NCI-H2081 (cell line): ENCODE measurements at places on chromosomes 6 and 20.

GRCh38 chr20:58084566-58084965 is 143.9 kb downstream of the ANKRD60 start:
- DNase-seq, result no peak

- no peak for DNase-seq
Observed at GRCh38 chr6:21181866-21182265, 411.7 kb upstream of the SOX4 start.

DNA sequence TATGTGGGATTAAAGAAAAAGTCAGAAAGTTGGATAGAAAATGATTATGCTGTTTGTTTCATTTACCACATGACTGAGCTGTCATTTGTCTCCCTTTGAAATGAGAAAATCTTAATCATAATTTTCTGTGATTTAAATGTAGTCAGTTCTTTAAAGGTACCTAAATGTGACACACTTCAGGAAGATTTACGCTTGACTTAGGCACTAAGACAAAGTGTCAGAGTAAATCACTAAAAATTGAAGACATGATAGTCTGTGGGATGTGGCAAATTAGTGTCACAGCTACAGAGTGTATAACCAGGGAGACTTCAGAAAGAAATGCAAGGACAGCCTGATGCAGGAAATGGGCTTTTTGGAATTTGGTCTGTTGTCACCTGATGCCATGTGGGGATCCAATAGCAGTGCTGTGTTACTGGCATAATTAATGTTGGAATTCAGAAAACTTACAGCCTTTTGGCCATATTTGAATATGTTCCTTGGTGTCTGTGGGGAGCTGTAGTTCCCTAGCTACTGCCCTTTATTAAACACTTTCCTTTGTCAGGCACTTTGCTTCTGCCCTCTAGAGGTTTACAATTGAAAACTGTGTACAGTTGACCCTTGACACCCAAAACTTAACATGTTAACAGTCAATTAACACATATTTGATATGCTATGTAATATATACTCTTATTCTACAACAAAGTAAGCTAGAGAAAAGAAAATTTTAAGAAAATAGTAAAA is 493.8 kb downstream of the UTRN start:
- no peak for DNase-seq

DNA sequence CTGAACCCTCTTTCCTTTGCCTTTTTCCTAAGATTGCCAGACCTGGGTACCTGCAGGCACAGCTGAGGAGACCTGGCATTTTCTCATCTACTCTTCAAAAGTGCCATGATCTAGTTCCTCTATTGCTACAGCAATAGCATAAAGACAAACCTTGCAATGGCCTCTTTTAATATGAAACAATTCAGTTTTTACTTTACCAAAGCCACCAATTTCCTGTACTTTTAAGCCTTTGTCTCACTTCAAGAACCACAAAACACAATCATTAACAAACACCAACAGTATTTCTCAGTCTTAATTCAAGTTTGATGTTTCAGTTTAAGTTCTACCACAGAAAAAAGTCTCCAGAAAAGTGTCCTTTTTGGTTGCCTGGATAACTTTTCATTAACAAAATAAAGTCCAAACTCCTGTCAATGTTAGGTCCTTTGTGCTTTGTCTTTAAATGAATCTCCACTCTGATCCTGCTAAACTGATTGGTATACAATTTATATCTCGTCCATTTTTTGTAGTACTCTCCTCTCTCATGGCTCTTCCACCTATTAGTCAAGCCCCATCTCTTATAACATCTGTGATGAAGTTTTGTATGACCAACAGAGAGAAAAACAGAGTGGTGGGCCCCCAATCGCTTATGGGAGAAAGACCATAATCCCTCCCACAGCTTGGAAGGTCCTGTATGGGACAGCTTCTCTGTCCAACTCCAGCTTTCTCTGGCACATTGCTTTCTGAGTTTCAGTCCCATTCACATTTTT is 50.5 kb upstream of the THEMIS start:
- no peak for DNase-seq

DNA sequence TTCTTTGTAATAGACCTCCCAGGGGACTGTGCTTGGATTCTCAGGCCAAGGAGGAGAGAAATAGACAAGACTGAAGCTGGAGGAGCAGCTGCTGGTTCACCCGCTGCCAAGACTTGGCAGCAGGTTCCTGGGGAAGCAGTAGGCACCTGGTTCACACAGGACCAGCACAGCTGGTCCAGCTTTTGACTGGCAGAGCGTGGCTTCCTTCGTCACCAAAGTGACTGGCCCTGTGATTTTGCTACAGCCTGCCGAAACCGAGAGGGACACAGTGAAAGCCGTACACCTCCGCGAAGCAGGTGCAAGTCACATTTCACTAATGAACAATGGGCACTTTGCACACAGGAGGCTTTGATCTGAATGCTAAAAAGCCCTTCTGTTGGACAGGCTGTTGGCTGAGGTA is 199.0 kb downstream of the RNF144B start:
- no peak for DNase-seq

- no peak for DNase-seq
Observed at GRCh38 chr20:35006531-35006971, 50.9 kb downstream of the MYH7B start.

DNA sequence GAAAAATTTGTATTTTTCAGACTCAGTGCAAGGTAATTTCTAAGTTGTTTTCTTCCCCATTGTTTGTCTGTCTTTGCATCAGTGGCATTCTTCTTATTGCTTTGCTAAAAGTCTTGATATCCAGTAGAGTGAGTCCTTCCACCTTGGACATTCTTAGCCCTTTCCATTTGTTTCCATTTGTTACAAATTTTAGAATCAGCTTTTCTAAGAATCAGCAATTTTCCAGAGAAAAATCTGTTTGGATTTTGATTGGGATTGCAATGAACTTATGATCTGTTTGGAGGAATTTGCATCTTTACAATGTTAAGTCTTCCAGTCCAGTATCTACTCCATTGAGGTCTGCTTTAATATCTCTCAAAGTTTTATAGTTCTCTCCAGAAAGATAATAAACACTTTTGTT is 36.4 kb downstream of the LRRN4 start:
- no peak for DNase-seq
